Globus pallidus (tissue), 1 donor: ENCODE measurements at places on chromosomes 3 and 15.

DNA sequence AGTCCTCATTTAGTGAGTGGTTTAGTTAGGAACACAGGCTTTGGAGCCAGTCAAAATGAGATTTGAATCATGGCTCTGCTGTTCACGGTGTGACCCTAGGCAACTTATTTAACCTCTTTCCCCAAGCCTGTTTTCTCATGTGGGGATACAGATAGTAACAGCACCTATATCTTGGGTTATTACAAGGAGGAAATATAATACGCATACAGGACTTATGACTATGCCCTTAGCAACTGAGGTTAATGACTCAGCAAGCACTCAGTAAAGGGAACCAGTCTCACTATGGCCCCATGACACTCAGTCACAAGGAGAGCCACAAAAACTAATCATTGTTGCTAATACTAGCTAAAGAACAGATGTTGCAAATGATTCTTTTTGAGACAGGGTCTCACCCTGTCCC, 45.9 kb downstream of the SUMF1 start:
- no peak for DNase-seq

DNA sequence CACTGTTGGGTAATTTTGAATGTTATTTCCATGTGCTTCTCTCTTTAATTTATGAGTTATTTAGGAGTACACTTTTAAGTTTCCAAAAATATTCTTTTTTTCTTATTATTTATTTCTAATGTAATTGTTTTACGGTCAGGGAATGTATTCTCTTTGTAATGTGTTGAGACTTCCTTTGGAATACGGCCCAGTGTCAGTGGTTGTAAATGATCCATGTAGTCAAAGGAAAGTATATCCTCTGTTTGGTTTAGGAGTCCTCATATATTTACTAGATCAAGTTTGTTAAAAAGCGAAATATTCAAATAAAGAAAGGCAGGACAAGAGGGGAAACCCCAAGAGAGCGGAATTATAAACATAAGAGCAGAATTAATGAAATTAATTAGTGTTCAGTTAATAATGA, 49.0 kb upstream of the ADGRG7 start:
- no peak for DNase-seq

GRCh38 chr15:59444081-59444835, 6.3 kb downstream of the FAM81A start:
- no peak for DNase-seq

- DNase-seq: no peak
Observed at GRCh38 chr15:59138243-59138642, 33.3 kb downstream of the CCNB2 start.

GRCh38 chr3:117811786-117812185, 1102.2 kb downstream of the TUSC7 start:
- DNase-seq: peak; percentile 34

DNA sequence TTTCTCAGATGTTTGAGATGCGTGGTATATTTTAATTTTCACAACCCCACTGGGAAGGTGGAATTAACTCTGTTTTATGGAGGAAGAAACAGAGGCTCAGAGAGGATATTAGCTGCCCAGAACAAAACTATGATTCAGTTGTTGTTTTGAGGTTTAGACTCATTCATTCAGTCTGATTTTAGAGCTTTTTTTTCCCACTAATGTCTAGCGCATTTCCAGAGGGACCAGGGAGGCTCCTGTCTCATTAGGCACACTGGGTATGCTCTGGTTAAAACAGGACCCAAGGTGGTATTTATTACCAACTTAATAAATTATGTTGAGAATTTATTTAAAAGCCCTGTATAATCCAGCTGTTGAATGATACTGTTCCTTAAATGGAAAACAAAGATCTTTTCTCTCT, 272.0 kb upstream of the RGMA start:
- no peak for DNase-seq

DNA sequence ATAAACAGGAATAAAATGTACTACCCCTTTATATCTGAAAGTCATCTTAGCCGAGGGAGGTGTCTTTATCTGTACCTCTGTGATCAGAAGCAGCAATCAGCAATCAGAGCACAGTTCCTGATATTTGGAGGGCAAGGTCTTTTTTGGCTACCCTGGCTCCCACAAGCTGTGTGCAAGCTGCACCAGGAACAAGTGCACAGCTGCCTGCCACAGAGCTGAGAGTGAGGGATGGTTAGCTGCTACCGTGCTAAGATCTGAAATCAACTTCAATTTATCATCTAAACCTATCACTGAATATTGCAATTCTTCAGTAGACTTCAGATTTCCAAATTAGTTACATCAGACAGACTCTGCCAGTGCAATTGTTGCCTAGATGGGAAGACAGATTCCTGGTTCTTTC, 404.6 kb upstream of the ARL6 start:
- DNase-seq: no peak

- DNase-seq: no peak
Observed at GRCh38 chr15:47620960-47621681, 96.2 kb upstream of the SEMA6D start.

GRCh38 chr3:30343861-30344260, 262.5 kb upstream of the TGFBR2 start:
- DNase-seq: no peak

- DNase-seq: no peak
Observed at GRCh38 chr3:40615110-40615915, 90.6 kb downstream of the ZNF621 start.

- no peak for DNase-seq
Observed at GRCh38 chr3:114178770-114179368, at the start of gene DRD3. Gene DRD3, minus strand, starts transcription at chr3:114179052. Its CDS starts 7,060 bp downstream, at chr3:114171992.

DNA sequence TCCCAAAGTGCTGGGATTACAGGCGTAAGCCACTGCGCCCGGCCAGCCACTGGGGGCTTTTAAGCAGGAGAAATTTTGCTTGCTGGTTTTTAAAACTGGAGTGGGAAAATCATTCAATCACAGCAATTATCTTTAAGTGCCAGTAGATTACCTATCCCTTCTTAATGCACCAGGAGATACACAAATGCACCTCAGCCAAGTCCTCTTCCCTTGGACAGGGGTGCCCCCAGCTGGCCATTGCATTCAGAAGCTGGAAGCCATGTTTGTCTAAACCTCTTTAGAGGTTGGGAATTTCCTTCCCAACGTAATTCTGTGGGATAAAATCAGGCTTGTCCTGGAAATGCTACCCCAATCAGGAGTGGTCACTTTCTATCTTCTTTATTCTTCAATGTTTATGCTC, 26.6 kb downstream of the MIX23 start:
- no peak for DNase-seq
